ENCODE measurements at places on chromosomes 2 and 18.

GRCh38 chr18:25251068-25251467, 100.9 kb downstream of the ZNF521 start:
- no peak for DNase-seq

GRCh38 chr2:636641-637405, 40.4 kb downstream of the TMEM18 start:
- no peak for DNase-seq

DNA sequence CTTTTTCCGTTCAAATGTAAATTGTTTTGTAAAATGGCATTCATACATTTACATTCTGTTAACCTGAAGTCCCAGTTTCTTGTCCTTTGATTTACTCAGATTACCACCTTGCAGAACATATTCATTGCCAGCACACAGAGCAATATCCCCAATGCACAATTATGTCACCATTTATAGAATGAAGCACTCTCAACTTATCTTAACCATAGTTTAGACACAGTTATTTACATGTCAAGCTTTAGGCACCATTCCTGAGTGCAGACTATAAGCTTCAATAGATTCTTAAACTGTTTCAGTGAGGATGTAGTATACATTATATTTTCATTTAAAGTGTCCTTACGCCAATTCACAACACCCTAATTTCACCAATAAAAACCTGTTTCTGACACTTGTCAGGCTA, 1977.9 kb downstream of the SUCLG1 start:
- DNase-seq: no peak

GRCh38 chr18:8799596-8800441, 94.5 kb downstream of the MTCL1 start:
- no peak for DNase-seq

- DNase-seq: no peak
Measured at GRCh38 chr2:151095463-151095862, 166.2 kb downstream of the RBM43 start.

- no peak for DNase-seq
Measured at GRCh38 chr2:177273408-177273807, 8.9 kb upstream of the NFE2L2 start.

DNA sequence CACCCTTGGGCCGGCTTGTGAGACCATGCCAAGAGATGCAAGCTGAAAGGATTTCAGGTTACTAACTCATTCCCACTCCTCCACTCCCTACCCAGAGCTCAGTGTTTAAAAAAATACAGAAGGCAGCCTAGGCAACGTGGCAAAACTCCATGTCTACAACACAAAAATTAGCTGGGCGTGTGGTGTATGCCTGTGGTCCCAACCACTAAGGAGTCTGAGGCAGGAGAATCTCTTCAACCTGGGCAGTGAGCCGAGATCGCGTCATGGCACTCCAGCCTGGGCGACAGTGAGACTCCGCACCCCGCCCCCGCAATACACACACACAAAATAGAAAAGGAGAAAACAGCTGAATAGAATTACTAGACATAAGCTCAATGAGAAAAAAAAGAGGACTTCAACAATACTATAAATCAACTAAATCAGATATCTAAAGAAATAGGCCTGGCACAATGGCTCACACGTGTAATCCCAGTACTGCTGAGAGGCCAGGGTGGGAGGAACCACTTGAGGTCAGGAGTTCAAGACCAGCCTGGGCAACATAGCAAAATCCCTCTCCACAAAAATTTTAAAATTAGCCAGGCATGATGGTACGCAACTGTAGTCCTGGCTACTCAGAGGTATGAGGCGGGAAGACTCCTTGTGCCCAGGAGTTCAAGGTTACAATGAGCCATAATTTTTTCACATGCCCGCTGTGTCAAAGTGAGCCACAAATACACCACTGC, 10.1 kb downstream of the IWS1 start:
- no peak for DNase-seq

DNA sequence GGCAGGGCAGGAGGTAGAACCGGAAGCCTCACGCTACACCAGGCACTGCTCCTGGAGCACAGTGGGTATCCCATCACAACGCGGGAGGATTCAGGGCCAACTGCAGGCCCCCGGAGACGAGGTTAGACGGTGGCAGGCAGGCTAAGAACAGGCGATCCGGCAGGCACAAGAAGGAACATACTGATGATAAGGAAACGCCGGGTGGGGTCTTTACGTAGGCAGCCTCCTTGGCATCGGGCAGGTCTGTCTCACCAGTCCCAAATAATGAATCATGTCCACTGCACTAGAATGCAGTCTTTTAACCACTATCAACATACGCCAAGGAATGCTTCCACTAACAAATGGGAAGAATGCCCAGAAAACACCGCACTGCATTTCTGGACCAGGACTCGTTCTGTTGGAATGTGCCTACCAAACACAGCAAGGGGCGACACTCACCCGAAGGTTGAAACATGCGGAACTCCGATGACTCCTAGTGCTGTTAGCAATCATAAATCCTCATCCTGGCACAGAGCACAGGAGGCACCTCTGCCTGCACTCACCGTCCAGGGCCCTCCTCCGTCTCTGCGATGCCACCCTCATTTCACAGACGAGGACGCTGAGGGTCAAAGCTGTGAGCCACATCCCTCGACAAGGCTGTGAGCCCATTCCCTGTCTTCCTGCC, 35.2 kb downstream of the ZNF516 start:
- no peak for DNase-seq

- peak; percentile 16 for DNase-seq
Measured at GRCh38 chr2:232890896-232891601, 21.0 kb downstream of the SNORC start.

- no peak for DNase-seq
Measured at GRCh38 chr2:96869281-96869821, 529 bp downstream of the SEMA4C start.

DNA sequence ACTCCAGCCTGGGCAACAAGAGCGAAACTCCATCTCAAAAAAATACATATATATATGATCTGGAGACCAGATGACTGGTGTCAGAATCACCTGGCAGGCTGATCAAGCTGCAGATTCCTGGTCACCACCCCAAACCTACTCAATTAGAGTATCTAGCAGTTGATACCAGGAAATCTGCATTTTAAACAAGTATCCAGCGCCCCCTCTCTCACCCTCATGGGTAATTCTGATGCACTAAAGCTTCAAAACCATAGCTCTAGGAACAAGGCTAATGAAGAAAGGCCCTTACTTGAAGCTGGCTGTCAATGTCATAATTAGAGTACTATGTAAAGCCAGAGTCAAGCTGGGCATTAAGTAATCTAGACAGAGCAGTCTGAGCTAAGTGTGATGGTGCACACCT, 25.0 kb upstream of the PCBP1 start:
- DNase-seq: no peak

GRCh38 chr2:219490186-219490585, 8.5 kb upstream of the GMPPA start:
- DNase-seq: no peak

GRCh38 chr2:33425586-33426031, 50.8 kb upstream of the RASGRP3 start:
- DNase-seq: no peak

GRCh38 chr2:159614534-159615366, 1.6 kb downstream of the BAZ2B start:
- no peak for DNase-seq

DNA sequence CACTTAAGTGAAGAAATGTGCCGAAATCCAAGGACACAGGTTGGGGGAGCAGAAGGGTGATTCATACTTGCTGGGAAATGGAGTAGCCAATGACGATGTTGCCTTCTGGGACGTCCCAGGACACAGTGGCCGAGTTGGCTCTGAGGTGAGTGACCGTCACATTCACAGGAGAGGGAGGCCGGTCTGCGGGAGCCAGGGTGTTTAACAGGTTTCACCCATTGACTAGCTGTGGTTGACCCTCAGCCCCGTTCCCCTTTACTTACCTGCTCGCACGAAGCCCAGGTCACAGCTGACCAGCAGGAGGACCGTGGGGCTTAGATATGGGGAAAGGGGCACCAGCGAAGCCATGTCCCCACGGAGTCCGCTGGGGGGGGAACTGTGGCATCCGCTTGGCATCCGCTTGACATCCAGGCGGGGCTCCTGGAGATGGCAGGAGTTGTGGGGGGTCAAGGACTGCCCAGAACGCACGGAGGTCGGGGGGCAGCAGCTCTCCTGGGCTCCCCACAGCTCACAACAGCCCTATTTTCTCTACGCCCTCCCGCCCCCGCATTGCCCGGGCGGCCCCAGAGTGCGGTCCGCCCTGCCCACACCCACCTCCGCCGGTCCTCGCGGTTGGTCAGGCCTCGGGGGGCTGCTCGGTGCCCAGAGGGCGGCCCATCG, 586 bp downstream of the FNDC4 start:
- no peak for DNase-seq

GRCh38 chr2:230938516-230939065, 13.5 kb upstream of the GPR55 start:
- DNase-seq: no peak

DNA sequence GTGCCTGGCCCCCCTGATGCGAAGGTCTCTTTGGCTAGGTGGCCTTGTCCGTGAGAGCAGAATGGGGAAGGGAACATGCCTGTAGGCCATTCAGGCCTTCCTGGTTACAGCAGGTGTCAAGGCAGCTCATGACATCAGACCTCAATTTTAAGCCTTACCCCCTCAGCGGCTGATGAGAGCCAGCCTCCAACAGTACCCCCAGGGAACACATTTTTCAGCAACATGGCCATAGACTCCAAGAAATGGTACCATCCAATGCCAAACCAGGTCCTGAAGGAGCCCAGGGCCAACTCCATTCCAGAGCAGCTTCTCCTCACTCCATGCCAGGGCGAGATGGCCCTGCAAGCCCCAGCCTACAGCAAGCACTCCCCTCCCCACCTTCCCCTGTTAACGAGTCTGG, 199.2 kb downstream of the SMAD2 start:
- no peak for DNase-seq

DNA sequence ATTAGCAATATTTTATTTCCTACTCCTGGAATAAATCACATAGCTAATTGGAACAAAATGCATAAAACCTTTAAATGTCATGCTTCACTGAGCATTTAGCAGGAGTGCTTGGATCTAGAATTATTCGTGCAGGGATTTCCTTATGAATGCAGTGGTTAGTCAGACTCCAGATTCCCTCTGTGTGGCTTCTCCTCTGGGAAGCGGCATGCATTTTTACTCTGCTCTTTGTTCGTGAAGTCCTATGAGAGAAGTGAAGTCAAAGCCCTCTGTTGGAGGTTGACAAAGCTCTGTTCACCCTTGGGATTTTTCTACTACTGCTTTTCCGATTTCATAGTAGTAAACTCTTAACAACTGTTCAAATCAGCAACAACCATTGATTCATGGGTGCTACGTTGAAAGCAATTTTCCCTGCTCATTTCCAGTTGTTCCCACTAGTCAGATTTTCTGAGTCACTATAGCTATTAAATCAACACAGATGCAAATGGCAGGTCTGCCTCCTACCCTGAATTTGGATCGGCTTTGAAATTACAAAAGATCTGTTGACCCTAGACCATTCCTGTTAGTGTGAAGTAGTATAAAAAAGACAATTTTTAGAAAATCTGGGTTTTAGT, 461.7 kb downstream of the STK39 start:
- DNase-seq: no peak

GRCh38 chr18:69995774-69996173, 48.1 kb upstream of the CD226 start:
- DNase-seq: no peak

GRCh38 chr2:110876167-110876999, 144.0 kb downstream of the ACOXL start:
- DNase-seq: no peak

- no peak for DNase-seq
Measured at GRCh38 chr18:43192408-43192807, 76.9 kb upstream of the RIT2 start.

- no peak for DNase-seq
Measured at GRCh38 chr2:30862054-30862651, 54.9 kb upstream of the CAPN13 start.

DNA sequence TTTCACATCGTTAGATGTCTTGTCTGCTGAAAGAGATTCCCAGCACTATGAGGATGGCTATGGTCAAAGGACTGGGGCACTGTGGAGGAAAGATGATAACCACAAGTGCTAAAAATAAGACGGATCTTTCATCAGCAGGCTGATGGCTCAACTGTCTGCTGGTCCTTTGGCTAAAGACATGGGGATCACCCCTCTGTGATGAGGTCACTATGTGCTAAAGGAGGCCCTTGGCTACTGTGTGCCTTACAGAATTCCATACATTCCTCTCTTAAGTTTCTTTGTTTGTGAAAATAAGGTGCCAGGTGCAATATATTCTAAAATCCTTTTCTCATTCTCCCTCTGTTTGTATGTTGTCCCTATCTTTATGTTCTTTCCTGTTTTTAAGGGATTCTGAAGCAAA, 39.7 kb upstream of the LYPD6 start:
- no peak for DNase-seq

- DNase-seq: no peak
Measured at GRCh38 chr2:146438246-146438645, 1406.6 kb upstream of the ACVR2A start.

DNA sequence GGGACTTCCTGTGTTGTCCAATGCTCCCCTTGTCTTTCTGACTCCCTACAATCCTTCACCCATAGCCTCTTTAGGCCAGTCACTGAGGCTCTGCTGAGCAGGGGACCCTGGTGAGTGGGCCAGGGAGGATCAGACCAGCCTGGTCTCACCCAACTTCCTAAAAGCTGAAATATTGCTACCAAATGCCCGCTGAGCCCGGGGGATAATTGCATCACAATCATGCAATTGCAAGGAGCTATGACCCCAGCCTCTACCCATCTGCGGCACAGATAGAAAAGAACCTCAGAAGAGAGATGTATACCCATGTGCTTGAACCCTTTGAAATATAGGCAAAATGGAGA, 3.7 kb upstream of the SP100 start:
- DNase-seq: no peak

GRCh38 chr2:177334940-177335543, 57.5 kb upstream of the AGPS start:
- no peak for DNase-seq

DNA sequence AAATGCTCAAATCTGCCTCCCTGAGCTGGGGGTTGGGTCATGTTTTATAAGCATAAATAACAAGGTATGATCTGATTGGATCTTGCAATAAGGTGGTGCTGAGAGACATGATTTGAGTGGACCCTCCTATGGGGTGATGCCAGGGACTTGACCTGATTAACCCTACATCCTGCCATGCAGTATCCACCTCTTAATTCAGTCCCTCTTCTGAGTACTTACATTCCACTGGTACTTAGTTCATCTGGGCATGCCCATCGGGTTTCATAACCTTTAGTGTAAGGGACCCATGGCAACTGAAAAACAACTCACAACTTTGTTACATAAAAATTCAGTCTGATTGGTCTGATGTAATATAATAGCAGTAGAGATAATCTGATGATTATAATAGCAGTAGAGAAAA, 397.9 kb upstream of the HNMT start:
- DNase-seq: no peak

- DNase-seq: no peak
Measured at GRCh38 chr2:70822843-70823242, 2.4 kb upstream of the CLEC4F start.

- no peak for DNase-seq
Measured at GRCh38 chr2:32904751-32905150, 42.0 kb upstream of the LTBP1 start.

- no peak for DNase-seq
Measured at GRCh38 chr2:177298191-177298590, 33.7 kb upstream of the NFE2L2 start.

Data from NCI-H1417 treated with DMSO at 0.1 percent for 48 hours (cell line).